Activated T-helper 17 cell treated with anti-CD3 and anti-CD28 coated beads, Interleukin-2, amount 50 U/mL, for 72 hours (primary cell): ENCODE measurements at places on chromosomes 12 and 14. TPM values are rescaled to one million over a fixed set of nuclear protein-coding genes. Genes with fewer than 3 reads are reported as not detected.
A peak's percentile ranks its signal among the peaks of the same experiment; 100 is the strongest.

TAS2R7 gene
- total RNA-seq: not detected

IFT81 gene
- total RNA-seq: 2.4 TPM

NRDE2 gene
- 26.4 TPM for total RNA-seq

NDRG2 gene
- 5.4 TPM for total RNA-seq

GNB3 gene
- 0.66 TPM for total RNA-seq

KRT72 gene
- not detected for total RNA-seq

KRT8 gene
- total RNA-seq: 1.2 TPM

RASSF9 gene
- total RNA-seq: not detected

LHX5 gene
- total RNA-seq: not detected

GLIPR1L2 gene
- total RNA-seq: 0.56 TPM

CNTN1 gene
- not detected for total RNA-seq

DNA sequence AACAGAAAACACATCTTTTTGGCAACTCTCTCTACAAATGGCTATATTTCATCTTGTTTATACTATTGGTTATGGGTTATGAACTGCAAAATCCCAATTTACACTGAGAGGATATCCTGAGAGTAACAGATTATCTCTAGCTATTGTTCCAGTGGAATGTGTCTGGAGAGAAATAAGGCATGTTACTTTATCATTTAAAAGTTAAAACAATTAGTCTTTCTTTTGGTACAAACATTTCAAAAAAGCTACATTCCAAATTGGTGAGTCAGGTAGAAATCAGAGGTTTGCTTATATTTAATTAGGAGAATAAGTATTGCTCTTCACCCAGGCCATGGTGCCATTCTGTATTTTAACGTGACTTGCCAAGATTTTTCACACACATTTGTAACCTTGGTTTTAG lies 411.6 kb downstream of the CCER1 start:
- no peak for ATAC-seq

DNA sequence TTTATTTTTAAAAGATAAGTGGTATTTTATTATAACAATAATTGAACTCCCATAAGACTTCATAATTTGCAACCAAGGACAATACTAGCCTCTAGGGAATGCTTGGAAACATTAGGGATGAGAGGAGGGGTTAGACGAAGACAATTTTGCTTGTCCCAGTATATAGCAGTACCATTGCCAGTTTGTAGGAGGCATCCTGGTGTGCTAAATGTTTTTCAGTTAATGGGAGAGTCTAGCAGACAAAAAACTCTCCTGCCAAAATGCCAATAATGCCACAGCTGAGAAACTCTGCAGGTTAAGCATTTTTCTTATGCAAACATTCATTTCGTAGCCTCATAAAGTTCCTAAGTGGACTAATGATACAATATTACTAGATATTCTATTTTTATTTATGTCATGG lies 38.1 kb downstream of the RASSF9 start:
- no peak for ATAC-seq

DNA sequence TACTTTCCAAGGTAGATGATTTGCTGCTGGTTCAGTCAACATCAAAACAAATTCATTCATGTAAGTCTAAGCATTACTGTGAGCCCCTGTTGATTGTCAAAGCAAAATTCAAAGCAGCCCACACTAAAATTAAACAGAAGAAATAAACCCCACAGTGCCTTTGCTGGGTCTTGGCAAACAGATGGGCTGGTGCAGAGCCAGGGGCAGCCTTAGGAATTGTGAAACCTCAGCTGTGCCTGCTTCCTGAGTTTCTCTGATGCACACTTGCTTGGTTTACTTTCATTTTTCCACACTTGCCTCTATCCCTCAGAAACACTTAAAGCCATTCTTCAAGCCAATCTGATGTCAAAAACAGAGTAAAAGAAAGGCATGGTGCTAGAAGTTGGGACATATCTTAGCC lies 6.6 kb upstream of the PLEKHG7 start:
- no peak for ATAC-seq

DNA sequence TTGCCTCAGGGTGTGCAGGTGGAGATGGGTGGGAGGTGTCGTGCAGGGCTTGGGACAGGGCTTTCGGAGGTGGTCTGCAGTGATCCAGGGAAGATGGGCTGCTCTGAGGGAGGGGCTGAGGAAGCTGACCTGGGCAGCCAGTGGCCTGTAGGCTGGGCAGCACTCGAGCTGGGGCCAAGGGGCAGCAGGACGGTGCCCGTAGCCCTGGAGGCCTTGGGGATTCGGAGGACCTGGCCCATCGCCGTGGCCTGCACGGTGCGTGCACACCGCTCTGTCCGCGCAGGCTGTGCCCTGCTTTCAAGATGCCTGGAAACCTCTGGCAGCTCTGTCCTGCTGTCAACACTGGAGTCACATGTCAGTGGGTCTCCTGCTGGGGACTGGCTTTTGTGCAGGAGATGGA lies 9.1 kb downstream of the PACS2 start:
- ATAC-seq: no peak

DNA sequence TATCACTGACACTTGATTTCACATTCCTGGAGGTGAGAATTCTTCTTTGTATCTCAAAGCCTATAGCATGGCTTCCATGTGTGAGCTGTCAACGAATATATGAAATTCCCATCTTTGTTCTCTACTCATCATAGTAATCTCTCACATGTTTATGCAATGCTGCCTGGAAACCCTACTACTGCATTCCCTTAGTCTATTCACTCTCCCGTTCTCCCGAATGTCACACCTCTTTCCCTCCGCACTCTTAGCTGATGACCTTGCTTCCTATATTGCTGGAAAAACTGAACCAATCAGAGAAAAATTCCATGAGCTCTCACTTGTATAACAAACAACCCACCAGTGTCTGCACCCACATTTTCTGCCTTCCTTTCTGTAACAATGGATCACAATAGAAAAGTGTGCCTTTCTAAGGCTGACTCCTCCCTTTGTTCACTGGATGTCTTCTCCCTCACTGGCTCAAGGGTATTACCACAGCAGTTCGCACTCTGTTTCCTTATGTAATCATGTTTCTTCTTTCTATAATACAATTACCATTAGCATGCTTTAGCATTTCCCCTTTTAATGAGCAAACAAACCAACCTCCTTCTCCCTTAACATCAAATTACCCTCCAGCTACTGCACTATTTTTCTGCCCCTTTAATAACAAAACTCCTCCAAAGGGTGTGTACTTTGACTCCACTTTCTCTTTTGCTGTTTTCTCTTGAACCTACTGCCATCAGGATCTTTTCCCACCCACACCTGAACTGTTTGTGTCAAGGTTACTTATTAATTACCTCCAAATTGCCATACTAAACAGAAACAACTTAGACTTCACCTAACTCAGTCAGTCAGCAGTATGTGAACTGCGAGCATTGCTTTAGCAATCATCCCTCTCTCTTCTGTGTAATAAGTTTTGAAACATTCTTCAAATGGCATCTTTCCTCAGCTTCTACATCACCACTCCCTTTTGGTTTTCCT lies 63.9 kb upstream of the CCDC196 start:
- ATAC-seq: no peak

- ATAC-seq: peak; percentile 63
Measured at GRCh38 chr14:52043690-52044089, 25.2 kb downstream of the NID2 start.

DNA sequence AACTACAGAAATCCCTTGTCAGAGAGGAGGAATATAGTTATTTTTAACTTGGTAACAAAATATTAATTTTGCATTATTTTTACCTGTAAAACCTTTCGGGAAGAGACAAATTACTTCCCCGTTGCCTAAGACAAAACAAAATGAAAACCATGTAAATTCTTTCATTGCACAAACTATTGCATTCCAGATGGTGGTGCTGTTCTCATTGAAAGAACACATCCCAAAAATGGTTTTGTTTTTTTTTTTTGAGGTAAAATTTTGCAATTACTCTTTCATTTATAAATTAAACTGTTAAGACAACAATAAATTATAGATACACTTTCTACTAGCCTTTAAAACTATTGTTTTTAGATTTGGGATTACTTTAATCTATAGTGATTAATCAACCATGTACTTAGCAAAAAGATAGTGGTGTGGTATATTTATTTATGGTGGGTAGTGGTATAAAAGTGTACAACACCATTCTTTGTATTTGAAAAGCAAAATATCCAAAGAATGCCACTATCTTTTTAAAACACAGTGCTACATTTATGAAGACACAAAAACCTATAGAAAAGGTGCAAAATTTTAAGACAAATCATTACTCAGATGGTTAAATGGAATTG lies 115.5 kb downstream of the SLC38A1 start:
- no peak for ATAC-seq

DNA sequence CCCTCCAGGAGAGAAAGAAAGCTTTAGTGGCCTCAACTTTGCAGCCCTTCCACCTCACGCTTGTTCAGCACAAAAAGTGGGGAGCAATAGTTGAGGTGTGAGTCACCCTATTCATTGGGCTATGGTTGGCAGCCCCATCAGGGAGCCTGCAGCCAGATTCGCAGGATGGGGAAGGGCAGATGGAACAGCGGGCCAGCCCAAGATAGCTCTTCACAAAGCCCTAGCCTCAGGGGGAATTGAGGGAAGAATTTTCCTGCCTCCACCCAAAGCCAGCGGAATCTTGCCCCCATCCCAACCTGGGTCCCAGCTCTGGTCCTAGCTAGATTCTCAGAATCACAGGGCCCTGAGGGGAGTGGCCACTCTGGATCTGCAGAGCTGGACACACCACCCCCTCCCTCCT lies 3.6 kb upstream of the KRT5 start:
- ATAC-seq: no peak

- no peak for ATAC-seq
Measured at GRCh38 chr14:85604714-85605113, 74.8 kb downstream of the FLRT2 start.

DNA sequence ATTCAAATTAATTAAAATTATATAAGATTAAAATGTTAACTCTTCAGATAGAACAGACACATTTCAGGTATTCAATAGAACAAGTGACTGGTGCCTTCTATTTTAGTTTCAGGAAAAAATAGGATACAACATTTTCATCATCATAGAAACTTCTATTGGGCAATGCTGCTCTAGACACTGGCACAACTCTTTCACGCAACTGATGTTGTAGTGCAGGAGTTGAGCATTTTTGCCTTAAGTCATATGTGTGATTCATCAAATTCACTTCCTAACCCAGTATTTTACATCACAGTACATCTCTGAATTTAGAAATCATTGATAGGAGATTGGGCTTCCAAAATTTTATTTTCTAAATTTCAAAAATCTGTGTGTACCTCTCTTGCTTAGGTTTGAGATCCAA lies 215.4 kb upstream of the DIO2 start:
- no peak for ATAC-seq

DNA sequence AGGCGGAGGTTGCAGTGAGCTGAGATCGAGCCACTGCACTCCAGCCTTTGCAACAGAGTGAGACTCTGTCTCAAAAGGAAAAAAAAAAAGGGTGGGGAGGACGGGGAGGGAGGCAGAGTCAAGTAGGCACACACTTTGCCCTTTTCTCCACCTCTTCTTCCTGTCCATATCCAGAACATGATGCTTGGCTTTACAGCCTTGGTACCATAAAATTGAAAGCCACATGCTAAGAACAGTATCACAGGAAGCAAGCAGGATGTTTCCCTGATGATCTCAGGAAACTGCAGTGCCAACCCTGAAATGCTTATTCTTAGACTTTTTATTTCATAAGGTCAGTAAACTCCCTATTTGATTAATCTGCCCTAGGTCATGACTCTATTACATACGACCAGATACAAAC lies 32.5 kb upstream of the YAF2 start:
- no peak for ATAC-seq

DNA sequence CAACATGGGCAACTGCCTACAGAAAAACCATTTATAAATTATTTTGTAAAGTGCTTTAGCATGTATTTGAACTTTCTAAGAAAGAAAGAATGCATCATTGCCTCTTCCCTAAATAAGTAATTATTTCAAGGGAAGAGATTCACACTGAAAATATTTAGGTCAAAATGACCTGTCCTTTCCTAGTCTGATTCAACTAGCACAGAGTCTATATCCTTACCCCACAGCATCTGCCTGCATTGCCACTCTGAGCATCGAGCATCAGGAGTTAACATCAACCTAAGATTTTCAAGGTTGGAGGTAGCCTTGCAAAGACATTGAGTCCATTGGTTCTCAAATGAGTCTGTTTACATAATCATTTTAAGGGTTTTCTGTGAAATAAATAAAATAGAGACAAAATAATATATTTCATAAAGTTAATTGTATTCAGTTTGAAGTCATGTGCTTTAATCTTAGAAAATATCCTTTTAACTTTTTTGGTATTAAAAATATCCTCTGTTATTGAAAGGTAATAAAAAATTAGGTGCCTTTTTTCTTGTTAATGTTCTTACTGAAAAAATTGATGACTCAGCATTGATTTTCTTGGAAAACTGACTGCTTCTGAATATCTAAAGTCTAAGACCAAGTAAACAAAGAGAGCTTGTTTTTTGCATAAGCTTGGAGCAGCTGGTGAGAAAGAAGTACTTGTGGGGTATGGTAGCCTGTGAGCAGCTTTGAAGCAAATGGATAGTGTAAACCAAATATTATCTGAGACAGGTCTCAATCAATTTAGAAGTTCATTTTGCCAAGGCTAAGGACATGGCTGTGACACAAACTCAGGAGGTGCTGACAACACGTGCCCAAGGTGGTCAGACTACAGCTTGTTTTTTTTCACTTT lies 269.0 kb upstream of the CLEC14A start:
- no peak for ATAC-seq

DNA sequence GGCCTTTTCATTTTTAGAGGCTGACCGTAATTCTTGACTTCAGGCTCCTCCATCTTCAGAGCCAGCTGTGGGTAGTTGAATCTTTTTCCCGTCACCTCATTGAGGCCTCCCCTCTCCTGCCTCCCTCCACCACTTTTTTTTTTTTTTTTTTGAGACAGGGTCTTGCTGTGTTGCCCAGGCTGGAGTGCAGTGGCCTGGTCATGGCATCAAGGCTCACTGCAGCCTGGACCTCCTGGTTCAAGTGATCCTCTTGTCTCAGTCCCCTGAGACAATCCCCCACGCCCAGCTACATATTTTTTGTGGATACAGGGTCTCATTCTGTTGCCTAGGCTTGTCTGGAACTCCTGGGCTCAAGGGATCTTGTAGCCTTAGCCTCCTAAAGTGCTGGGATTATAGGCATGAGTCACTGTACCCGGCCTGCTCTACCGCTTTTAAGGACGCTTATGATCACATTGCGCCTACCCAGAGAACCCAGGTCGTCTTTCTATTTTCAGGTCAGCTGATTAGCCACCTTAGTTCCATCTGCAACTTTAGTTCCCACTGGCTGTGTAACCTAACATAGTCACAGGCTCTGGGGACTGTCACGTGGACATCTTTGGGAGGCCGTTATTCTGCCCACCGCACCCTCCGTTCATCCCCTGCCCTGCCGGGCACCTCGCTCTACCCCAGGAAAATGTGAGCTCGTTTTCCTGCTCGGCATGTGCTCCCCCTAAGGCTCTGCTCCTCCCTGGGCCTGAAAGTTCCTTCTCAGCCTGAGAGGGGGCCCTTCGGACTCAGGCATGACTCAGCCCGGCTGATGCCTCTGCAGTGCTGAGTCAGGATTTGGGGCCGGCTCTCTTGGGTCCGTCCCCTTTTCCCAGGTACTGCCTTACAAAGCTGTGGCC lies 13.4 kb downstream of the TNFAIP2 start:
- ATAC-seq: no peak

- peak; percentile 69 for ATAC-seq
Measured at GRCh38 chr12:56321027-56321426, 5.2 kb upstream of the CNPY2 start.

DNA sequence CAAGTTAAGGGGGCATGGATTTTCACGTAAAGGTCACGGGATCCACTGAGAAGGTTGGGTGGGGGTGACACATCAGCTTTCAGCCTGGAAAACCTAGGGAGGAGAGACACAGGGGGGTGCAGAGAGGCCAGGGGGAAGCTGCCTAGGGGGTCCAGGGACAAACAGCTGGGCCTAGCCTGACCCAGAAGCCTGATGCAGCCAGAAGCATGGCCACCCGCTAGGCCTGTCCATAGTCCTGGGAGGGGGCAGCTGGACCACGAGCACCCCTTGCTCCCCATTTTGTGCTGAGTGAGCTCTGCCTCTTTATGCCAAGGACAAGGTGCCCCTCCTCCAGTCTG lies 322.7 kb upstream of the RTL1 start:
- no peak for ATAC-seq
